Stimulated activated CD4-positive, alpha-beta T cell treated with anti-CD3 and anti-CD28 coated beads, TNF-alpha, amount 100 ng/mL, for 24 hours (primary cell): ENCODE measurements at places on chromosomes 1 and 21.

GRCh38 chr1:3441410-3441847, 13.0 kb upstream of the ARHGEF16 start:
- no peak for DNase-seq

DNA sequence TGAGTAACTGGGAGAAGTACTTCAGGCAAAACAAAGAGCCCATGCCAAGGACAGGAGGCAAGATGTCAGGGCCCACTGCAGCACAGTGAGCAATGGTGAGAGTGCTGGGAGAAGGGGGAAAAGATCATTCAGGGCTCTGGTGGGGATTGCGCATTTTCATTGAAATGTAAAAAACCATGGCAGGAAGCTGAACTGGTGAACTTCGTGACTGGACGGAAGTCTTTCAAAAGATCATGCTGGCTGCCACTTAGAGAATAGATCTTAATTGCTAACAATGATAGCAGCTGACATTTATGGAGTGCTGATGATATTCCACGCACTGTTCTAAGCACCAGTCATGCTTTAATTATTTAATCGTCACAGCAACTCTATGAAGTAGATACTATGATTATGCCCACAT, 107.0 kb downstream of the TGFBR3 start:
- DNase-seq = no peak

DNA sequence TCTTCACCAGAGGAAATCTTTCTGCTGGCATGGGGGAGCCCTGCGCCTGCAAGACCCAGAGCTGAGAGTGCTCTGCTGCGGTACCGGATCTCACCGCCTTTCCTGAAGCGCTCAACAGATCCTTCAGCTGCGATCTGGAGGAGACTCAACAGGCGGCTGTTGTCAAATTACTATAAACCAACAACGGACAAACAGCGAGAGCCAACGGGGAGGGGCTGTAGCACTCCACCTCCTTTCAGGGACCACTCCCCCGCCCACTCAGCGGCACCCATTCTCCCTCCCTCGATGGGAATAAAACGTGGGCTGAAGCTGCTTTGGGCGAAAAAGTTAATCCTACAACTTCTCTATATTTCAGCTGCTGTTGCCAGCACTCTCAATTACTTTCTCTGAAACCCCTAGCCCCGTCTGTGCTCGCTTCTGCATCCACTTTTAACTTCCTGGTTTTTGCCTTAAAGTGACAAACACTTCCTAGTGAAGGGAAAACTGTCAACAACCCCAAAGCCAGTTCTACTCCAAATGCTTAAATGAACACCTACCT, at the start of gene FMO5:
Gene FMO5 (minus strand): TSS at position 147 of the 538 bp plus-strand sequence. CDS start 310 bp downstream, outside the sequence.
- no peak for DNase-seq

DNA sequence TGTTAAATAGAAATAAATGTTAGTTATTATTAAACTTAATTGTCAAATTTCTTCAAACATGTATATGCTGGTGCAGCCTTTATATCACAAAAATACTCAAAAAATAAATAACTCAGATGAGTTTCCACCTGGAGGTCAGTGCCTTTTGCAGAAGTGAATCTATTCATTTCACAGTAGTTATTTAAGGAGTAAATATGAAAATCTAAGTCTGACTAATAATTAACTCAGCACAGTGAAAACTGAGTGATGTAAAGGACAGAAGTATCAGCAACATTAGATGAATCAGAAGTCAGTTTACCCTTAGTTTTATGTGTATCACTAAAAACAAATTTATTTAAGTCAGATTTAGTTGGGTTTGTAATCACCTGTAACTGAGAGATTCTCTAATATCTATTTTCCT, 2135.4 kb downstream of the MRPL39 start:
- DNase-seq = no peak

DNA sequence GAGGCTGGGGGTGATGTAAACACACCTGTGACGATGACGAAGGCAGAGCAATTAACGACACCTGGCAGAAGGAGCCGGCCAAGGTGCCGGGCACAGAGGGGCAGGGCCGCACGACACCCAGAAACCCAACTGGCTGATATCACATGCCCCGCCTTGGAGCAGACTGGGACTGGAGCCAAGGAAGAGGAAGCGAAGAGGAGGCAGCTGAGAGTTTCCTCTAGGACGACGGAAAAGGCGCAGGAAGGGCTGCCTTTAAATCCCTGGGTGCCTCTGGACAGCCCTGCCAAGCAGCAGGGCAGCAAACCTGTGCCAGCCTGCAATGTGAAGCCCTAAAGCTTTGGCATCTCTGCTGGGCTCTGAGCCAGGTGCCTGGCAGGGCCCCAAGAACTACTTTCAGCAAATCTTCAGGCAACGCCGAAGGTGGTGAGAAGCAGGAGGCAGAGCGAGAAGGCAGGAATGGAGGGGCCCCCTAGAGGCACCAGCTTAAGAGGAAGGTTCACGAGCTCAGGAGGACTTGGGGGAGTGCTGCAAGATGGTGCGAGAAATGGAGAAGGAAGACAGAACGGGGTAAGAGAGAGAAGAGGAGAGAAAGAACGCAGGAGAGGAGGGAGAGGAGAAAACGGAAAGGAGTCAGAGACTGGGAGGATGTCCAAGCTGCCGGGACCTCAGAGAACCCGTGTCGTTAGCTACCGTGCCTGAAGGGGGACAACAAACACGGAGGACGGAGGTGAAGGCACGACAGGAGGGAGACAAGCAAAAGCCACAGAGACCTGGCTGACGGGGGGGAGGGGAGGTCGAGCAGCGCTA, 25.3 kb upstream of the PEF1 start:
- no peak for DNase-seq

DNA sequence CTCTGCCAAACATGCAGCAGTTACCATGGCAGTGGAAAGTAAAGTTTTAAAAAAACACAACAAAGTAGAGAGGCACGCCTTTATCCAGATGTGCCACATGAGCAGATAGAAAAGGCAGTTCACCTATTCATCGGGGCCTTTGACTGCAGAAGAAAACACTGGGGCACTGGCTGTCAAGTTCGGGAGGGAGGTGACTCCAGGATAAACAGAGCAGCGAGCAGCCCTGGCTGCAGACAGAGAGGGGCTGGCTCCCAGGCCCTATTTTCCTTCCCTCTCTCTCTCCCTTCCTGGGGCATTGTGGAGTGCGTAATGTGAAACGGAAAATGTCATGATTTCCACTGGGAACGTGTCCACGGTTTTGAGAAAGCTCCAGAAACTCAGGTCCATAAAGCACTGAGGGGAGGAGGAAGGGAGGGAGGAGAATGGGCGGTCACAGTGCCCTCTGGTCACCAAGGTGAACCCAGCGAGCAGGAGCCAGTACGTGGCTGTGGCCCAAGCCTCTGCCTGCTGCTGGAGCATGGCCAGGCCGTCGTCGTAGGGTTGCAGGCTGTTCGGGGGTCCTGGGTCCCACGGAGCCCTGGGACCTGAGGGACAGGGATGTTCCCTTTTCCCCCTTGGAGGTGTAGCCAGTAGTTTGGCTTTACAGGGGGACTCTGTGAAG, 114.7 kb upstream of the IRF2BP2 start:
- no peak for DNase-seq

DNA sequence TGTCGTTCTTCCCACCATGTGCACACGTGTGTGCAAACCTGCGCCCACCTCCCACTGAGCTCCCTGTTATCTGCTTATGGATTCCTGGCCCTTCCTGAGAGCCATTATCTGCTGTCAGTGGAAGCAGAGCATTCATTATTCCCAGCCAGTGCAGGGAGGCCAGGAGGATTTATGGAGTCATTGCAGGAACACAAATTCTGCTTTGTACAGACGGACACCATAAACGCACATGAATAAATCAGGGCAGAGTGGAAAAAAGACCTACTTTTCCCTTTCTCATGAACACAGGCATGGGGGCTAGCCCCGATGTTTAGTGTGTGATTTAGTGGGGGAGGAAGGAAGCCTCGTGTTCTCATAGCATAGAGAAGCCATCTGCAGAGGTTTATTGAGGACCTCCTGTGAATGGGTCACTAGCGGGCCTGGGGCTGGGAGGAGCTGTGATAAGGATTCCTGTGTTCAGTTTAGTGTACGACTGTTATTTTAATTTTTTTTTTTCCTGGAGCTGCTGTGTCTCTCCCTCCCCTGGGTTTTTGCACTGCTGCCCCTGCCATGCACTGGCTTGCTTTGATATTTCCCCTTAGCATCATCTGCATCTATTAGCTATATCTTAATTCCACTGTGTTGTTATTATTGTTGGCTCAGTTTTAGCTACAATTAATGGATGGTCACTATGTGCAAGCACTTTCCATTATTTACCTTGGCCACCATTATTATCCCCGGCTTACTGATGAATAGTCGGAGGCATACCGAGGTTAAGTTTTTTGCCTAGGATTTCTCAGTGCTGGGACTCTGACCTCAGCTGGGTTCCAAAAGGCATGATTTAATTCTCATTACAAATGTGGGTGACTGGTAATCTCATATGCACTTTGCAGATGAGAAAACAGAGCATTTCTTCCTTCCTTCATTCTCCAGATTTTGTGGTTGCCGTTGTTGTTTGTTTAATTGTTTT, 33.0 kb downstream of the HUNK start:
- DNase-seq = no peak

DNA sequence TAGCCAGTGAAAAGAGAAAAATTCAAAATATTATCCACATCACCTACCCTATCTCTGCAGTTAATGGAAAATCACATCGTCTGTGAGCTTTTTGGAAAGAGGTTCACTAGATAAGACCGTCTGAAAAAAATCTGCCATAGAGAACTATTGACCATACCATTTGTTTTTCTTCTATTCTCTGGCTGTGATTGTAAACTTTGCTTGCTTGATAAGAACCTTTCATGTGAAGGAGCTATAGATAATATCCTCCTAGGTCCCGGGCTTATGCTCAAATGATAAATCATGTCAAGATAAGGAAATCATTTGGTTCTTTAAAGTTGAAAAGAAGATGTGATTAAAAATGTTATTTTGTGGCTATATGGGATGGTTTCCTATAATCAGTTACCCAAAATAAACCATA, 369.9 kb downstream of the SIPA1L2 start:
- no peak for DNase-seq

DNA sequence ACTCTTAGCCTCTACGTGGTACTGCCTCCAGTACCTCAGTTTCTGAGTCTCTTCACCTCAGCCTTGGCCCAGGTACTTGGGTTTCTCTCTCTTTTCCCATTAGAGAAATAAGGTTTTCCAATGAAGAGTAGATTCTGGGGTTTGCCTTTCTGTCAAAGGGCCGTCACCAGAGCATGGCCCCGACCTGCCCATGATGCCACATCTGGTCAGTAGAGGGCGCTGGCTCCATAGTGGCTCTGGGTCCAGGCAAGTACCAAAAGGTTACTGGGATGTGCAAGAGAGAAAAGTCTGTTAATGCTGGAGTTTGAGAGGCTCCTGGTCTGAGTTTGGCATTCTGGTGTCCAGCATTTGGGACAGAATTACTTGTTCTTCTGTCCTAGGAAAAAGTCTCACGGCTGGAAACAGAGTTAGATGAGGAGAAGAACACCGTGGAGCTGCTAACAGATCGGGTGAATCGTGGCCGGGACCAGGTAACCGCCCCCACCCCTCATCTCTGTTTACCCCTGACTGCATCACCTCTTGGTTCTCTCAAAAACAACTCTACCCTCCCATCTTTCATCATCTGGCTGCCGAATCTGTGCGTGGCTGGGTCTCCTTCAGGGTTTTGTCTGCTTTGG, 5.3 kb upstream of the TUFT1 start:
- DNase-seq = peak; percentile 43
